ENCODE measurements at places on chromosomes 13 and 19.
A peak's percentile ranks its signal among the peaks of the same experiment; 100 is the strongest.

DNA sequence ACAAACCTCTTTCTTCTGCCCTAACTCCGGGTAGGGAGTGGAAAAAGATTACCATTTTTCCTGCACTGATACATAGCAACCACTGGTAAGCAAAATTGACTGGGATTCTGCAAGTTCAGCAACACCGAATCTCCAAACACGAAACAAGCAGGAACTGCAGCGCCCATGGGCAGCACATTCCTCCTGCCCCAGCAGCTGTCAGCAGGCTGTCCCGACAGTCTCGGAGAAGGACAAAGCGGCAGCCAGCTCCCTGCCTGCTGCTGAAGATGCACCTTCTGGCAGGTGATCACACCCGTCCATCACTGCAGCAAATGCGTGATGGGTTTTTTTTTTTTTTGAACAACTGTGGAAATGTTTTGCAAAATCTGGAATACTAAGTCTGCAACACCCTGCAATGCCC lies 6.7 kb downstream of the TMTC4 start:
- no peak for DNase-seq

- DNase-seq: no peak
These were observed 174.9 kb downstream of the B3GLCT start for GRCh38 chr13:31374682-31375081.

GRCh38 chr13:66077132-66077689 lies 1152.9 kb downstream of the PCDH9 start:
- no peak for DNase-seq

- no peak for DNase-seq
These were observed 84.5 kb downstream of the EFNB2 start for GRCh38 chr13:106450991-106451390.

DNA sequence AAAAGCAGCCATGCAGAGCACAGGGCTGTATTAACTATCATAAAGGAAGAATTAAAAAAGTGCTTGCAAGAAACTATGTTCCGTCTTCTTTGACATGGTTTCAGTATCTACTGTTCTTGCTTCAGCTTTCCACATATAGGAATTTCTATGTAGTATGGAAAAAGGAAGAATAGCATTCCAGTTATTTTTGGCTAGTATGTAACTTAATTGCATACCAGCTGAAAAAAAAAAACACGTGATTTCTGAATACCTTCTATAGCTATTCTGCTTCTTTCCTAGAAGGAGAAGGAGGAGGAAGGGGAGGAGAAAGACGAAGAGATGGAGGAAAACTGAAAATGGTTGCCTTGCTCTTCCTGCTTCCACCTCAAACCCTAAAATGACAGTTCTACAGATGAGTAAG lies 619.0 kb downstream of the KCTD12 start:
- DNase-seq: no peak

DNA sequence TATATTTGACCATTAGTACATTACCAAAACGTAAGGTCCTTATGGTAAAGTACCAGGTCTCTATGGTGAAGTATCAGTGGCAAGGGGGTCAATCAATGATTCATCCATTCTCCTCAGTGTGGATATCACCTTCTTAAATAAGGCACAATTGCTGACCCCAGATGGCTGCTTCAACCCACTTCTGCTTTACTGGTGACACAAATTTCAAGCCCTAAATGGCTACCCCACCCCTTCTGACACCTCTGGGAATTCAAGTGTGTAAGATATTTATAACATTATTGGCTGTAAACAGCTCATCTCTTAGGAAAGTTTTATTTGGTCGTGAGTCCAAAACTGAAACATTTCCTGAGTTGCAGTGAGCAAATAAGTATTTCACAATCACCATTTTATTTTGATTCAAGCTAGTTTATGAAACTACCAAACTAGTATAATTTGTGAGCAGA lies 7.9 kb upstream of the WBP4 start:
- DNase-seq: peak; percentile 72

DNA sequence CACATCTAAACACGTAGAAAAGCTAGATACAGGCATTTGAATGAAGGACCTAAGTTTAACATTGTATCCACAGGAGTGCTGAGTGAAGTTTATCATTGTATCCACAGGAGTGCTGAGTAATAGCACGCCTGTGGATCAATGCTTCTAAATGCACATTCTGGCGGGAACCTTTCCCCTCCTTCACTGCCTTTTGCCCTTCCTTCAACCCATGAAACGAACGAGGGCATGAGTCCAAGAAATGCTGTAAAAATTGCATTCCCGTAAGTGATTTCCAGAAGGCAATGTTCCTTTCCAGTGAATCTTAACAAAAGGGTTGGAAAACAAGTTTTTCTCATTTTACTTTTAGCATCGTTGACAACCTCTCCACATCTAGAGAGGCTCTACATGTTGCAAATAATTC lies 88.1 kb downstream of the ZDHHC20 start:
- DNase-seq: no peak
